ENCODE measurements at places on chromosomes 5 and 9. TPM values are rescaled to one million over a fixed set of nuclear protein-coding genes. Genes with fewer than 3 reads are reported as not detected.

Gene LCN2
- total RNA-seq: not detected

Gene PCDHB3
- total RNA-seq: 0.35 TPM

Gene SLC36A2
- not detected for total RNA-seq

Gene NTRK2
- total RNA-seq: under 0.01 TPM

All from pulmonary artery endothelial cell (primary cell).